ENCODE measurements at places on chromosomes 1 and 21. TPM values are rescaled to one million over a fixed set of nuclear protein-coding genes. Genes with fewer than 3 reads are reported as not detected.

The RIMKLA gene
- total RNA-seq, result 0.50 TPM

The PRELP gene
- not detected for total RNA-seq

The CAPN8 gene
- total RNA-seq, result 0.77 TPM

The TXNIP gene
- total RNA-seq, result 0.14 TPM

The PADI4 gene
- not detected for total RNA-seq

The S100A7A gene
- not detected for total RNA-seq

The C1orf74 gene
- 1.8 TPM for total RNA-seq

Measured in A549 treated with ZK216348 at 1 μM for 4 hours (cell line).